Stimulated activated CD8-positive, alpha-beta memory T cell treated with anti-CD3 and anti-CD28 coated beads, Interleukin-4, amount 100 ng/mL, for 4 hours (primary cell): ENCODE measurements at places on chromosomes 4 and X.

DNA sequence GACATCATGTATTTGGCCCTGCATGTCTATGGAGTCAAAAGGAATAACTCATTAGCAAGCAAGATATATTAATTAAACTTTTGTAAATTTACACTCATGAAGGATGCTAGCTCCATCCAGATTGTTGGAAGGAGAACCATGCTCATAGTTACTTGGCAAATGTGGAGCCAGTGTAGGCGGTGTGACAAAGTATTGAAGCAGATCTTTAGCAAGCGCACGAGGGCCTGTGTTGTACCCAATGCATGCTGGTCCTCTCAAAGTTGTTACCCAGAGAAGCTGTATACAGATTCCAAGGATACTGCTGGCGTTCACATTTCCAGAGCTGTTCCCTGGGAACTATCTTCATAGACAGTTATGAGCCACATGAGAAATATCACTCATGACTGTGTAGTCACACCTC lies 196.4 kb upstream of the MBNL3 start:
- DNase-seq: no peak

- no peak for DNase-seq
Measured at GRCh38 chr4:169744601-169745000, 13.1 kb downstream of the HPF1 start.

- no peak for DNase-seq
Measured at GRCh38 chr4:105092356-105092755, 54.3 kb upstream of the TET2 start.

DNA sequence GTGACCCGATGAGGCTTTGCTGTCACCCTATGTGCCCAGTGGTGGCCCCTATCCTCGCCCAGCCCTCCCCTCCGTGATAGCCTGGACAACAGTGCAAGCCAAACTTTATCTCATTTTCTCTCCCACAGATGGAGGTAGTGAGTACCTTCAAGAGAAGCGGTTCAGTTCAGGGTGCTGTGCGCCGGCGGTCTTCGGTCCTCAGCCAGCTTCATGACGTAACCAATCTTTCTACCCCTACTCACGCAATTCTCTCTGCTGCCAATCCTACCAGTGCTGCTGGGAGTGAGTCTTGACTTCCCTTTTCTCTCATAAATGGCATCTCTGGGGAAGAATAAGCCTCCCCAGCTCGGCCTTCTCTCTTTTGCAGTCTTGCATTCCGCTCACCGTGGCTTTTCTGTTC lies 29.5 kb downstream of the CCNQ start:
- no peak for DNase-seq

DNA sequence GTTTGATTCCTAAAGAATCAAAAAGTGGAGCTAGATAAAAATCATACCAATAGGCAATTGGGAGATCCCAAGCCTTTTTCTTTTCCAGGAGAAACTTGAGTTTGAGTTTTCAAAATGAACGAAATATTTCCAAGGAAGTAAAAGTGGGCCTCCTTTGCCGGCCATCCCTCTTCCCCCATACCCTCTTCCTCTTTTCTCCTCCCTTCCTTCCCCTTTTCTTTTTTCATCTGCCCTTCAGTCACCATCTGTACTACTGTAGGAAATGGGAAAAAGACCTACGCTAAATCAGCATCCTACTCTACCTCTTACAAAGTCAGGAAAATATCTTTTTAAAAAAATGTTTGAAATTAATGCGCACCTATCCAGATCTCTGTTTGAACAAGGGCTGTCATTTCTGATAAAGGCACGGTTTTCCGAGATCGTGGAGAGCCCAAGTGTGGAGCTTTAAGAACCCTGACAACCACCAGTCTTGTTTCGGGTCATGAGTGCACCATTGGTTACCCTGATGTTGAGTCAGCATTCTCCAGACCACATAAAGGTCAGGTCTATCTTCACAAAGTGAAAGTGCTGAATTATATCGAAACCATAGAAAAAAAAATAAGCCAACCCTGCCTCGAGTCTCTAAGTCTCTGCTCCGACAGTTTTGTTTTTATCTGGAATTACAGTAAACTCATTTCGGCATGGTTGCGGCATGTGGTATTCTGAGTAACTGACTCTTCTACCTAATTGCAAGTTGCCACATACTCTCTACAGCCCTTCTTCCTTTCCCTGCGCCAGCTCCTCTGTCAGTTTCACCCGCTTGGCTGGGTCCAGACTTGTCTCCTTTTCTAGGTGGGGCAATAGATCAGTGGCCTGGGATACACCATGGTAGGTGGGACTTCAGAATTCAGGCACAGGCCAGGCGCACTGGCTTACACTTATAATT lies 140.2 kb upstream of the KLF3 start:
- peak; percentile 5 for DNase-seq

DNA sequence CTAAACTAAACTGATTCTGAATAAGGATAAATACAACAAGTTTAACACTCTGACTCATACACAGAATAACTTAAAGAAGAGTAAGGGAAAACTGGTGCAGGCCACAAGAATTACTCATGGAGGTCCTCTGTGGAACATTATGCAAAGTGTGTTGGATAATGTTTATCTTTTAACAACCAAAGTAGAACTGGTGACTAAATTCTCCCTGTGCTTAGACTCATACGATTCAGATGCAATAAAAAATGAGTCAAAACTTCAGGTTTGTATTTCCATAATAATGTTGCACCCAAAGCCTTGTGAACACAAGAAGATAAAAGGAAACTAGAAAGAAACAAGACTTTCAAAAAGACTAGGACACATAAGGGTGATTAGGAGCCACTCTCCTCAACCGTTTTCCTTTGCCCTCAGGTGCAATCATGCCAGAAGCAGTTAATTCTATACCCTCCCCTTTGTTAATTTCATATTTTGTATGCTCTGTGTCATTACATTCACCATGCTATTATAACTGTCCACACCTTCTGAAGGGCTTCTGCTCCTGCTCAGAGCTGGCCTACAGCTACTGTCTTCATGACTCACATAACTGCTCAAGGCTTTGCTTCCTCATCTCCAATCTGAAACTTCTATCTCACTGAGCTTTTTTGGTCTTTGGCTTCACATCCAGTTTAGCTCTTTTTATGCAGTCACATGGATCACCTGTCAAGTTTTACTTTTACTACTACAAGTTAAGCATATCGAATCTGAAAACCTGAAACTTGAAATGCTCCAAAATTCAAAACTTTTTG lies 60.2 kb downstream of the KCNIP4 start:
- no peak for DNase-seq

DNA sequence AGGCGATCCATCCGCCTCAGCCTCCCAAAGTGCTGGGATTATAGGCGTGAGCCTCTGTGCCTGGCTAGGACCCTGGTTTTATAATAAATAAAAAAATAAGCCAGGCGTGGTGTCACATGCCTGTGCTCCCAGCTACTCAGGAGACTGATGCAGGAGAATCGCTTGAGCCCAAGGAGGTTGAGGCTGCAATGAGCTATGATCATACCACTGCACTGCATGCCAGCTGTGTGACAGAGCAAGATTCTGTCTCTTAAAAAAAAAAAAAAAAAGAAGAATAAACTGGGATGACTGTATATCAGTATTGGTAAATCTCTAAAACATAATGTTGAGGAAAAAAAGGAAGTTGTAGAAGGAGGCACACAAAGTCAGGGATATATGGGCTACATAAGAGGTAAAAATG lies 45.7 kb upstream of the SLC34A2 start:
- DNase-seq: no peak

- no peak for DNase-seq
Measured at GRCh38 chr4:108512615-108513505, 107.5 kb upstream of the RPL34 start.

DNA sequence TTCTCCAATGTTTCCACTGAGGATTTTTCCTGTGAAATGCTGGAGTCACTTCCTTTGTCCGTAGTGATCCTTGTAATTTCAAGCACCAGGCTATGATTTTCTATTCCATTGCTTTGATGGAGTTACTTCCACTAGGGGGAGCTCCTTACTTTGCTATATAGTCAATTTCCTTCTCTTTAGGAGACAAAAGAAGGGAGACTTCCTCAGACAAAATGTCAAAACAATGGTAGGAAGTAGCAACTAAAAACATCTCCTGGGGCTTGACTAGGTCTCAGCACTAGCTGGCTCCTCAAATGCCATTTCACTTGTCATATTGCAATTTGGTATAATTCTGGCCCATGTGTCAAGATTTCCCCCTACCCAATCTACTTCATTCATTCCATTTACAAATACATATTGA lies 24.1 kb downstream of the ZCCHC12 start:
- no peak for DNase-seq
